Thymus (tissue), 14 donors: ENCODE measurements at places on chromosomes 6 and 20. TPM values are rescaled to one million over a fixed set of nuclear protein-coding genes. Genes with fewer than 3 reads are reported as not detected.

The HLA-DQB1 gene
- total RNA-seq: 336 TPM

The TEAD3 gene
- total RNA-seq: 1.1 TPM

The CST4 gene
- total RNA-seq: 0.80 TPM

DNA sequence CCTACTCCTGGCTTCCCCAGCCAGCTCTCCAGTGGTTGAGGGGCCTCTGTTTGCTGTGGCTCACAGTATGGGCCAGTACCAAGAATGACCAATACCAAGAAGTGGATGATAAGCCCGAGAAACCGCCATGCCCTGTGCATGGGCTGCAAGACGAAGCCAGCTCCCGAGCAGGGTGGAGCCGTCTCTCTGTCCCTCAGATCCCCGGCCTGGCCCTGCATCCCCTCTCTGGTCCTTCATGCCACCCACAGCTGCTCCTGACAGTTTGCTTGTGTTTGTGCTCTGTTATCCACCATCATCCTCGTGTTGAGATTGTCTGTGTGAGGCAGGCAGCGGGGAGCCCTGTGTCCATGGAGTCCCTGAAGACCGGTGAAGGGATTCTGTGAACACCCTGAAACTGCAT, 36.1 kb downstream of the GABRR2 start:
- no peak for DNase-seq
- no peaks in the 10 kb centered on the region for H3K4me1 ChIP-seq
- H3K27me3 ChIP-seq: no peaks in the 10 kb centered on the region
- no peaks in the 10 kb centered on the region for H3K36me3 ChIP-seq
- no peak overlapping the region for H3K4me3 ChIP-seq

GRCh38 chr20:14355791-14356190, 18.4 kb upstream of the FLRT3 start:
- H3K27me3 ChIP-seq: no peaks in the 10 kb centered on the region
- no peak for DNase-seq
- H3K27ac ChIP-seq: no peak overlapping the region
- no peak overlapping the region for H3K4me3 ChIP-seq

GRCh38 chr20:45100563-45101245, at the start of gene KCNS1:
TSS of gene KCNS1 (minus strand) at chr20:45101127. CDS start at chr20:45099236, 1,891 bp downstream.
- no peak within 1 kb of the TSS for H3K4me3 ChIP-seq
- peaks cover 3% of the 10 kb centered on the region for H3K4me1 ChIP-seq
- H3K36me3 ChIP-seq: no peaks in the 10 kb centered on the region
- no peak within 1 kb of the TSS for H3K27ac ChIP-seq
- peaks cover 47% of the 10 kb centered on the region for H3K27me3 ChIP-seq

DNA sequence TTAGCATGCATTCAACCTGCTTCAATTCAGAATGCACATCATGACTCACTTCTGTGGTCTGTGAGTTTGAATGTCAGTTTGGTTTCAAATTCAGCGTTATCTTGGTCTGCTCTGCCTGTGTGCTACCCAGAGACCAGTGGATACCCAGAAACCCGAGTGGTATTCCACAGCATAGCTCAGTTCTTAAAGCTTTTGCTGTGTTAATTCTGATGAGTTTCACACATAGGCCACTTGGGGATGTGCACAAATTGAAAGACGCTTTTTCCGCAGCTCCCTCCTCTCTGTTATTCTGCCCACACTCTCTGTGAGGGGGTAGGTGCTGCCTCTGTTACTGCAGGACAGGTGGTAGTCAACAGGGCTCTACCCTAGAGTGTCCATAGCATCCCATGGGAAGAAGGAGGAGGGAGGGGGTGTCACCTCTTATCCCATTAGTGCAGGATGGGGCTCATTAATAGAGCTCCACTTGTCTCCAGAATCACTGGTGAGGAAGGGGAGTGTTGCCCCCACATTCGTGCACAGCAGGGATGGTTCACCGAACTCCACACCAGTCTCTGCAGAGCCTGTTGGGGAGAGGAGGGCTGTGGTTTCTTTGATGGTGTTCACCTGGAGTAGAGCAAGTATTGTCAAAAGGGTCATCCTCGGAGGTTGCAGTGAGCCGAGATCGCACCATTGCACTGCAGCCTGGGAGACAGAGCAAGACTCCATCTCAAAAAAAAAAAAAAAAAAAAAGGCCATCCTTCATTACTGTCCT, 29.2 kb upstream of the SDCBP2 start:
- H3K4me1 ChIP-seq: peaks cover 10% of the 10 kb centered on the region
- H3K36me3 ChIP-seq: peaks cover 17% of the 10 kb centered on the region
- H3K4me3 ChIP-seq: no peak overlapping the region
- DNase-seq: no peak

GRCh38 chr6:148513145-148514071, 170.8 kb downstream of the SASH1 start:
- no peaks in the 10 kb centered on the region for H3K36me3 ChIP-seq
- DNase-seq: no peak
- H3K4me3 ChIP-seq: no peak overlapping the region
- no peaks in the 10 kb centered on the region for H3K4me1 ChIP-seq
- no peak overlapping the region for H3K27ac ChIP-seq

- H3K4me1 ChIP-seq: peaks cover 10% of the 10 kb centered on the region
- no peak overlapping the region for H3K27ac ChIP-seq
- DNase-seq: no peak
- no peaks in the 10 kb centered on the region for H3K27me3 ChIP-seq
- no peak overlapping the region for H3K4me3 ChIP-seq
Measured at GRCh38 chr20:49633023-49633422, 65.1 kb upstream of the PTGIS start.
